Anterior cingulate cortex (tissue), 58 donors: ENCODE measurements at places on chromosomes 16 and 17.

DNA sequence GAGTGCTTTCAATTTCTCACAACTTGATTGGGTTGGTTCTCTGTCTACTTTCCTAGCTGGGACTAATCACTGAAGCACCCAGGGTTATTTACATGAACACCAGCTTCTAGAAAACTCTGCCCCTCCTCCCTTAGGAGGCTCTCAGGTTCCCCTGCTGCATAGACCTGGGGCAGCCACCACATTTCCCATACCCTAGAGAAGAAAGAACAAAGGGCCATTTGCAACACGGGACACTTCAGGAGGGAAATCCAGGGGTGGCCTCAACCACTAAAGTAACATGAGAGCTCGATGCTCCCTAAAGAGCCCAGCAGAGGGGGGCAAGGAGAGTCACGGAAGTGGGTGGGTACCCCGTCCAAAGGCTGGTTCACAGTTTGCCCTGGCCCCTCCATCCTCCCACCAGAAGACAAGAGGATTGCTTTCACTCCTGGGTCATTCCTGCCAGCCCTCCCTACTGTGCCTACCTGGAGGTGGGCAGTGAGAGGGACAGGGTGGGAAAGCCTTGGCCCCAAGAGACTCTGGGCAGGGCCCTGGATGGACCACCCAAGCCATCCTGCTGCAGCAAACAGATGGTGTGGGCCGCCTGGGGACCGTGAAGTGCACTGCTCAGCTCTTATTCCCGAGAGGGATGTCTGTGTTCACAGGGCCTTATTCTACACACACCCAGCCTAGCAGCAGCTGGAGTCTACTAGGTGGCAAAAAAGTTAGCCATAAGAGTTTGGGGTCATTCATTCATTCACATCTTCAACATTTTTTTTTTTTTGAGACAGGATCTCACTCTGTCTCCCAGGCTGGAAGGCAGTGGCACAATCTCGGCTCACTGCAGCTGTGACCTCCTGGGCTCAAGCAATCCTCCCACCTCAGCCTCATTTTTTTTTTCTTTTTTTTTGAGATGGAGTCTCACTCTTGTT lies 392.1 kb downstream of the SOX9 start:
- no peak for DNase-seq

GRCh38 chr17:39170109-39170508 lies 4.1 kb upstream of the ARL5C start:
- DNase-seq: no peak

DNA sequence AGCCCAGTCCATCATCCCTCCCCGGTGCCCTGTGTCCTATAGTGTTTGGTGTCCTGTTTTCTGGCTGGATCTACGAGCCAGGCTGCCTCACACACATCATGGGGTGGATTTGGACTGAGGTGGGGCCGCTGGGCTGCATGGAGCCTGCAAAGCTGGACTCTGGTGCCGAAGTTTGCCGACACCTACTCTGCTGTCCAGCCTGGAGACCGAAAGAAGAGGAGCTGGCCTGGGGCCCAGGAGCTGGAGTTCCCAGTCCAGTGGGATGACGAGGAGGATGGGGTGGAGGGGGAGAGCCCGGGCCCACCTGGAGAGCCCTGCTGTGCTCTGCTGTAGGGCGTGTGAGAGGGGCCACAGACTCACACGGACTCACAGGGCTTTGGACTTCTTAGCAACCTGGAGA lies 40.3 kb upstream of the ENPP7 start:
- DNase-seq: no peak

DNA sequence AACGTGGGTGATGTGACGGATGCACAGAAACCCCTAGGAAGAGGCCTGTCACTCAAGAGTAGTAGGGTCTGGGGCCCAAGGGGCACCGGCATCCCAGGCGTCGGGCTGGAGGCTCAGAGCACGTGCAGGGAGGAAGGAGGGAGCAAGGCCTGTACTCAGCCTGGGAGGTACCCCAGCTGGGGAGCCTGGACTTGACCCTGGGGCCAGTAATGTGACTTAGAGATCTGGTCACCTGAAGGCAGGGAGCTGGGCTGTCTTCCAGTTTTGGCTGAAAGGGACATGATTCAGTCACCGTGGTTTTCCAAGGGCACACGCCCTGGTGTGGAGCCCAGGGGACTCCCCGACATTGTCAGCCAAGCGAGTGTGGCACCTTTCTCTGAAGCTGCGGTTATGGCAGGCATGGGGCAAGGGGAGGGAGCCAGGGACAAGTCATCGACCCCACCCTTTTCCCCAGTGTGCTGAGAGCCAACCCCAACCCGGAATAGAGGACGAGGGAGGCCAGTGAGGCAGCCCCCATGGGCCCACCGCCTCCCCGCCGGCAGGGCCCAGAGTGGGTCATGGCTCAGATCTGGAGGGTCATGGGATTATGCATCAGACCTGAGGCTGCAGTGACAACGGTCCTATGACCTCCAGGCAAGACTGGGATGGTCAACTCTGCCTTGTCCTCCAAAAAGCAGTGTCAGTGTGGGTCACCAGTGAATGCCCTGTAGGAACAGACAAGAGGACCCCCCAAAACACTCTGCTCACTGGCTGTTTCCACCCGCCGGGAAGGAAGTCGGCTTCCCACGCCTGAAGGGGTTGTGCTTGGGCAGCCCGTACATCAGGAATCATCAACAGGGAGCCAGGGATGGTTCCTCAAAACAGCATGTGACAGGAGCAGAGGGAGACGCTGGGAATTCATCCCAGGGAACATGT lies 41.9 kb downstream of the MEAK7 start:
- no peak for DNase-seq

DNA sequence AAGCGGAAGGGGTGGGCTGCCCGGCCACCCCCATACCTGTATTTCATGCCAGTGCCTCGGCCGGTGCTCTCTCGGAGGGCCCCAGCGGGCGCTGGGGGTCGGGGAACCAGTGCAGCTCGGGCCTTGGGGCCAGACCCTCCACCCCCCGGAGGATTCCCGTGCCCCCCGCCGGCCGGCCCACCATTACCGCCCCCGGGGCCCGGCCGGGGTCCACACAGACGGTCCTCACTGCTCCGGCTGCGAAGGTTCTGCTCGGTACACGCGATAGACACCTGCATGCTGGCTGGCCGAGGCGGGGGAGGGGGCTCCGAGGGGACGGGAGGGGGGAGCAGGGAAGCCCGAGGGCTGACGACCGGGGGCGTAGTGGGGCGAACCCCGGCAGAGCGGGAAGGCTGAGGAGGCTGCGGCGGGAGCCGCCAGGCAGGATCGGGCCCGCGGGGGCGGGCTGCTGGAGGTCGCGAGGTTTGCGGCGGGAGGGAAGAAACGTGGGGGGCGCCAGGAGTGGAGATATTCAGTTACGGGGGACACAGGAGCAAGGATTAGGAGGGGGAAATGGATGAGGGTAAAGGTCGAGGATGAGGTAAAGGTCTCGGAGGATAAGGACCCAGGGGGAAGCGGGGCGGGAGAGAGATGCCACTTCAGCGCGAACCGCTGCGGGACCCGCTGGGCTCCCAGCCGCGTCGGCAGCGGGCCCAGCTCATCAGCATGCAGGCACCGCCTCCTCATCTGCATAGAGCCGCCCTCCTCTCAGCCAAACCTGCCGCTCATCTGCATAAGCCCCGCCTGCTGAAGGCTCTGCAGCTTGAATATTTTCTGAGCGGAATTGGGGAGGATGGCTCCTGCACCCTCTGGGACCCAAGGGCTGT lies at the start of gene KCNAB3:
KCNAB3 (minus strand) TSS at position 699 of the 866 bp plus-strand sequence; CDS start at position 278, 421 bp downstream.
- peak; percentile 29 for DNase-seq

DNA sequence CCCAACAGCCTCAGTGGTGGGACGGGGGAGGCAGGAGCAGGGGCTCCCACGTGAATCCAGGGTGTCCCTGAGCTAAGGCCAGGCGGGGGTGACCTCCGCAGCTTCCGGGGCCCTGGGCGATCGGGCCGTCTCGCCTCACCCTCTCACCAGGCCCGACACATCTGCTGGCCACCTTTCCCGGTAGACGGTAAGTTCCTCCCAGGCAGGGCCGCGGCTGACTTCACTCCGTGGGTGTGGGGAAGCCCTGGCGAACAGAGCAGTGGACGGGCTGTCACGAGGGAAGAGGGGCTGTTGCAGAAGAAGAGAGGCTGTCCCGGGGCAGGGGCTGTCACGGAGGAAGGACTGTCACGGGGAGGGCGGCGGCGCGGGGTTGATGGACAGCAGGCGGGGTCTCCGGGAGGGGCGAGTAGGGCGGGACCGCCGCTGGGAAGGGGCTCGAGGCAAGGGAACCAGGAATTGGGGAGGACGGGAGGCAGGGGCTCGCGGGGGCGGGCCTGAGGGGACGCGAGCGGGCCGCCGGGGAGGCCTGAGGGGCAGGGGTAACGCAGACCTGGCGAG lies 498 bp downstream of the PKMYT1 start:
- no peak for DNase-seq

- DNase-seq: no peak
These were observed 60.7 kb downstream of the OR1D5 start for GRCh38 chr17:3002538-3003295.

- no peak for DNase-seq
These were observed 618.8 kb upstream of the CDH11 start for GRCh38 chr16:65740711-65741110.

- DNase-seq: peak; percentile 21
These were observed 25.3 kb downstream of the CMIP start for GRCh38 chr16:81469710-81470535.

GRCh38 chr16:87822108-87822970 lies 47.0 kb downstream of the SLC7A5 start:
- no peak for DNase-seq

GRCh38 chr17:48382989-48383388 lies 47.0 kb downstream of the SKAP1 start:
- no peak for DNase-seq

DNA sequence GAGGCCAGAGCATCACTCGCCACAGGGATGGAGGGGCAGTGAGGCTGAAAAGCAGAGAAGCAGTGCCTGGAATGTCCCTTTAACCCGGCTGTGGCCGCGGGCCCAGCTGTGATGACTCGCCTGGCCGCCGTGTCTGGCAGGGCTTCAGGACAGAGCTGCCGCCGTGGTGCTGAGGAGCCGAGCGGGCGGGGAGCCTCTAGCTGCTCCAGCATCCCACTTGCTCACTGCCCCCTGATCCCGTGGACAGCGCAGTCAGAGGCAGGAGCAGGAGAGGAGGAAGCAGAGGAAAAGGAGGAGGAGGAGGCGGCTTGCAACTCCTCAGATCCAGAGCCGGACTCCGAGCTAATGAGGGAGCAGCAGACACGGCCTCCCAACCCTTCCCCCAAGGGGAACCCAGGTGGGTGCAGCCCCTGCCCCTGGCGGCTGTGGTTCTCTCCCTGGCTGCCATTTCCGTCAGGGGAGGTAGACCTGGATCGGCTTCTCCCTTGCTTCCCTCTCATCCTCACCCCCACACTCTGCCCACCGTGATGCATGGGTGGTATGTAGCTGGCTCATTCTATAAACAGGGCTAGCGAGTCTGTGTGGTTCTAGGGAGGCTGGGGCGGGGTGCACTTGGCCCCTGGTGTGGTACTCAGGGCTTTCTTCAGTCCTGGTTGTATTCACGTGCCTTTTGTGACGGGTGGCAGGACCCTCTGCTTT lies 165.7 kb downstream of the CMIP start:
- peak; percentile 77 for DNase-seq

- no peak for DNase-seq
These were observed 69.2 kb downstream of the MAP2K4 start for GRCh38 chr17:12089809-12090384.
